Activated CD4-positive, alpha-beta T cell treated with anti-CD3 and anti-CD28 coated beads, Interleukin-2, amount 50 U/mL, for 1 hour (primary cell): ENCODE measurements at places on chromosomes 16 and 17.

GRCh38 chr17:61746248-61746985 lies 116.9 kb downstream of the BRIP1 start:
- no peak for DNase-seq

GRCh38 chr17:12867726-12868125 lies 78.4 kb downstream of the ARHGAP44 start:
- no peak for DNase-seq

DNA sequence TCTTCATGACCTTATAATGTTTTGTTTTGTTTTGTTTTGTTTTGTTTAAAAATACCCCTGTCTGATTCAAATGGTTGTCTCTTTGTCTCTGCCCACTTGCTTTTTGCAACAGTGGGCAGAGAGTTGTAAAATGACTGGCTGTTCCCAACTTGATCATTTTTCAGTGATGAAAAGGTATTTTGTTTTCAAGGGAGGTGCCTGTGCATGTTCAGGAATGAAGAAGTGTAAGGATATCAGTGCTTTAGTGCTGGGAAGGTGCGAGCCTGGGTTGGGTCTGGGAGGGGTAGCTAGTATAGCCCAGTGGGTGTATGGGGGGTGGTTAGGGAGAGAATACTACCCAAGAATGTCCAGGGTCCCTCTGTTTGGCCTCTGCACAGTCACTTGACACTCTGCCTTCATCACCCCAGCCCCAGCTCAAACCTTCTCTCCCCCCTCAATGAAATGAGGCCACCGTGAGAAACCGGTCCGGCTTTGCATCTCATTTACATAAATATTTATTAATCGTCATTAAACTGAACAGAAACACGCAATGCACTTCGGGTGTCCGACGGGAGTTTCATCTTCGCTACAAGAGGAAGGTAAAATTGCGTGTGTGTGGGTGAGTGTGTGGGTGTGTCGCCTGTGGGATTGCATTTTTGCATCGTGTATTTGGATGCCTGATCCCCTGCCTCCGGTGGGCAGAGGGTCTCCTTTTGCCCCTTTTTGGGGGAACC lies 4.3 kb downstream of the NEUROD2 start:
- DNase-seq: no peak

DNA sequence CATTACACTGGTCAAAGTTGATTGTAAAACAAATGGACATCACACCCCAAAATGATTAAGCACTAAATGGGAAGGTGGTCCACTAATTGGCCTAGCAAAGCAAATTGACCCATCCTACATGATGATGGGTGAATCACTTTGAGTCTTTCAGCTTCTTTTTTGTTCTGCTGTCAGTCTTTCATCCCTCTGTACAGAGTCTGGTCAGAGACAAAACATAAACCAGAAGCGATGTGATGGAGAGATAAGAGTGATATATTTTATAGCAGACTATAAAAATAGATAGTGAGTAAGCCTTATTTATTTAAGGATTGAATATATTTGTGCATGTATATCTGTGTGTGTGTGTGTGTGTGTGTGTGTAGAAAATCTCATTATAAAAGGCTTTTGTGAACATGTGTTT lies 618.4 kb upstream of the SOX9 start:
- no peak for DNase-seq

- DNase-seq: no peak
These were observed 215.0 kb upstream of the HSBP1 start for GRCh38 chr16:83592778-83593177.

- no peak for DNase-seq
These were observed 60.7 kb downstream of the FBXL20 start for GRCh38 chr17:39340731-39341130.

DNA sequence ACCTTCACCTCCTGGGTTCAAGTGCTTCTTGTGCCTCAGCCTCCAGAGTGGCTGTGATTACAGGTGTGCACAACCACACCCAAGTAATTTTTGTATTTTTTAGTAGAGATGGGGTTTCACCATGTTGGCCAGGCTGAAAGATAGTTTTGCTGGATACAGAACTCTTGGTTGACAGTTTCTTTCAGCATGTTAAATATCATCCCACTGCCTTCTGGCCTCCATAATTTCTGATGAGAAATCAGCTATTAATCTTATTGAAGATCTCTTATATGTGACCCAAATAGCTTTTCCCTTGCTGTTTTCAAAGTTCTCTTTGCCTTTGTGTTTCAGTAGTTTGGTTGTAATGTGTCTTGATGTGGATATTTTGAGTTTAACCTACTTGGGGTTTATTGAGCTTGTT lies 50.3 kb upstream of the BRD7 start:
- no peak for DNase-seq

DNA sequence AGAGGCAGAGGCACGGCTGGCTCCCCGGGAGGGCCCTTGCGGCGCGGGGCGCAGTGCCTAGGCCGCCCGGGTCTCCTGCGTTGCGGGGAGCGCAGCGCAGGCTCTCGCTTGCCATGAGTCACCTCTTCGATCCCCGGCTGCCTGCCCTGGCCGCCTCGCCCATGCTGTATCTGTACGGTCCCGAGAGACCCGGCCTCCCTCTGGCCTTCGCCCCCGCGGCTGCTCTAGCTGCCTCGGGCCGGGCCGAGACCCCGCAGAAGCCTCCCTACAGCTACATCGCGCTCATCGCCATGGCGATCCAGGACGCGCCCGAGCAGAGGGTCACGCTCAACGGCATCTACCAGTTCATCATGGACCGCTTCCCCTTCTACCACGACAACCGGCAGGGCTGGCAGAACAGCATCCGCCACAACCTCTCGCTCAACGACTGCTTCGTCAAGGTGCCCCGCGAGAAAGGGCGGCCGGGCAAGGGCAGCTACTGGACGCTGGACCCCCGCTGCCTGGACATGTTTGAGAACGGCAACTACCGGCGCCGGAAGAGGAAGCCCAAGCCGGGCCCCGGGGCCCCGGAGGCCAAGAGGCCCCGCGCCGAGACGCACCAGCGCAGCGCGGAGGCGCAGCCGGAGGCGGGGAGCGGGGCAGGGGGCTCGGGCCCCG lies 390 bp downstream of the FOXL1 start:
- DNase-seq: no peak

GRCh38 chr17:69062860-69063581 lies 2.3 kb upstream of the ABCA9 start:
- no peak for DNase-seq

- DNase-seq: peak; percentile 63
These were observed 280.2 kb downstream of the SEC14L1 start for GRCh38 chr17:77420804-77421629.
